ENCODE measurements at places on chromosomes 1 and 21.
A peak's percentile ranks its signal among the peaks of the same experiment; 100 is the strongest.

- no peak for DNase-seq
Measured at GRCh38 chr1:74434321-74434720, 78.1 kb downstream of the LRRC53 start.

GRCh38 chr1:70188522-70188921, 16.9 kb downstream of the LRRC40 start:
- DNase-seq, result no peak

DNA sequence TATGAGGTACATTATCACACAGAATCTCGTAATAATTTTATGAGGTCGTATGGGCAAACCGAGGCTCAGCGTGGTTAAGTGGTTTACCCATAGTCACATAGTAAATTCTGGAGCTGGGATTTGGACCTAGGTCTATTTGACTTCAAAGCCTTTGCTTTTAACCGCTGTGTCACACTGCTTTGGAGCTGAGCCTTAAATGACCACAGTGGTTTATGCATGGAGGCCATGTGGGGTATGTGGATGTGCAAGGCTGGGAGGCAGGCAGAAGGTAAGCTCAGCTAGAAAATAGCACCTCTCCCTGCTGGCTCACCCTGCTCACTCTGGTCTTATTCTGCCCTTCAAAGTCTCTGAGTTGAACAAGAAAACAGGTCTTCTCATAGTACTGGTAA, 269.5 kb downstream of the TRABD2B start:
- no peak for DNase-seq

DNA sequence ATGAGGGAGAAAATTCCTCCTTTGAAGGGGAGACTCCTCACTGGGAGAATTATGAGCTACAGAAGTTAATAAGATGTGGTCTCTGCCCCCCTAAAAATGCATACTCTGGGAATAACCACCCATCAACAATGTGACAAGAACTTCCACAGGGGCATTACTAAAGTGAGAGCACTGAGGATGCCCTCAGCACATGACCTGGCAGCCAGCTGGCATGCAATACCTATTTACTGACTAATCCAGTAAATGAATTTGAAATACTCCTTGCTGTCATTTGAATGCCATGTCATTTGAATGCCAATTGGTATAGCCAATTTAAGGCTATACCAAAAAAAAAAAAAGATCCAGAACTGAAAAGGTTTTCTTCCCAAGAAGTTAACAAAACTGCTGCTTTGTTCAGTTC, 30.8 kb downstream of the PLPP3 start:
- no peak for DNase-seq

GRCh38 chr1:89598450-89599331, 34.2 kb upstream of the LRRC8C start:
- DNase-seq, result no peak

- no peak for DNase-seq
Measured at GRCh38 chr1:9107136-9107535, 21.8 kb downstream of the GPR157 start.

DNA sequence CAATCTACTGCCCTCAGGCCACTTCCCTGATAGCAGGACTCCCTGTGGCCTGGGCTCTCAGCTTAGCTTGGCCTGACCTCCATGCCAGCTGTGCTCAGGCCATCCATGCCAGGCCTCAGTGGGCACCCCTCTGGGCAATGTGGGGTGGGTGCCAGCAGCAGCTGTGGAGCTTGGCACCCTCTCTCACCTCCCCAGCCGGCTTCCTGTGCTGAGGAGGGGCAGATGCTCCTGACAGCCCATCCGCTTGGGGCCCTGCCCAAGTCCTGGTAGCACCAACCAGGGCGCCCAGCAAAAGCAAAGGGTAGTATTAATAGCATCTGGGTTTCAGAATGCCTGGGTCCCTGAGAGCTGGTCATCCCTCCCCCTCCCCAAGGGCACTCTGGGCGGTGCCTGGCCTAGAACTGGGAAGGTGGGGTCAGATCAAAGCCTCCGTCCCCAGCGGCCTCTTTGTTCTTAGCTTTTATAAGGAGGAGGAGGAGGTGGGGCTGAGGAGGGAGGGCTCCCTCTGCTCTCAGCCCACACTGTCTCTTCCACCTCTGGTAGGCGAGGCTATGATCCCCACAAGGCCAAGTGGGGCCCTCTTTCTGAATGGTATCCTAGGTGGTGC, 6.1 kb downstream of the EFNA4 start:
- no peak for DNase-seq

- no peak for DNase-seq
Measured at GRCh38 chr1:18320051-18320450, 160.7 kb upstream of the KLHDC7A start.

- DNase-seq, result no peak
Measured at GRCh38 chr1:81155131-81155530, 645.6 kb upstream of the ADGRL2 start.

DNA sequence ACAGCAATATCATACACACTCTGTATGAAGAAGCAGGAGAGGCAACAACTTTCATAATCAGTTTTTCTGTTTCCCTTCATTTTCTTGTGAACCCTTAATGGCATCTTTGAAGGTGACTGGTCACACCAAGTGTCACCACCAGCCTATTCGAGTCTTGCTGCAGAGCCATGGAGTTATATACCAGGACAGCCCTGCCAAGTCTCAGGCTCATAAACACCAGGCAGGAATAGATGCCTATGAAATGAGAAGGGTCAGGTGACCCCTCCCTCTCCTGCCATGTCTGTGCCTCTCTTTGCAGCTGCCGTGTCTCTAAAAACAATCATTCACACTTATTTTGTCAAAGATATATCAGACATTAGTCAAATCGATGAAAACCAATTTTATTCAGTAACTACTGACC, 28.0 kb downstream of the NECAP2 start:
- DNase-seq, result no peak

DNA sequence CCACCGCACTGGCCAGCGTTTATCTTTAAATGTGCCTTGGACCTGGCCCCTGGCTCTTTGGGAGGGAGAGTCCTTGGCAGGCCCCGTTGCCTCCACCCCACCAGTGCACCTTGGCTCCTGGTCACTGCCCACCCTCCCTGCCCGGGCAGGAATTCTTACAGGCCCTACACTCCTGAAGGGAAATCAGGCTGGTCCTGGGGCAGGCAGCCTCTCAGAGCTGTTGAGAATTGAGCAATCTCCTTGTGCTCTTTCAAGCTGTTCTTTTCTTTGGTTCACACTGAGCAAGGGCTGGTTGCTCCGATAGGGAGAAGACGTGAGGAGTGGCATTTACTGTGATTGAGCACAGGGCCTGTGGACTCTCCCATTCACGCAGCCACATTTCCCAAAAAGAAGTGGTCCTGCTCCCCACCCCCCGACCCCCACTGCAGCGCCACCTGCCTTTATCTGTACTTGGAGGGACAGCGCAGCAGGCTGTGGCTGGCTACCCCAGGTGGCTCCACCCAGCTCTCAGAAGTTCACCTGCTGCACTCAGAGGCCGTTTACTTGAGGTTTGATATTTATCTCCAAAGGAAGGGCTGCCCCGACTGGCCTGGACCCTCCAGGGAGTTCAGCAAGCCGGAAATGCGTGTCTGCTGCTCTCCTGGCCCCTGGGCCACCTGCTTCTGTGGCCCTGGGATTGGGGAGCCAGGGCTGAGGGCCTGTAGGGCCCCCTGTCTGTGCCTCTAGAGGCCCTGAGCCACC, 47.8 kb downstream of the SKI start:
- no peak for DNase-seq

DNA sequence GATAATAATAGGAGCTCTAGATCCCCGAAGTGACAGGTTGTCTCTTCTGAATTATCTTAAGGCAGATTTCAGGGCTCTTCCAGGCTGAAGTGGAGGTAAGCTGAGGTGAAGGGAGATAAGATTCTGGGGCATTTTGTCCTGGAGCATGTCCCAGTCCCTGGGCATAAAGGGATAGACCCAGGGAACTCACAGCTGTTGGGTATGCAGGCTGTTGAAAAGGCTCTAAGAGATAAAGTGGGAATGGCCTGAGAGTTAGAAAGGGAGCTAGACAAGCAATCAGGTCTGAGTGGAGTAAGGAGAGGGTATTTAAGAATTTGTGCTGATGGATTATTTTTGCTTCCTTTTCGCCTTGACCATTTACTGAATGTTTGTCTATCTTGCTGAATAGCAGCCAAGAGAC, 123.7 kb downstream of the NOS1AP start:
- no peak for DNase-seq

- DNase-seq, result no peak
Measured at GRCh38 chr1:212485913-212486618, 53.3 kb downstream of the NENF start.

DNA sequence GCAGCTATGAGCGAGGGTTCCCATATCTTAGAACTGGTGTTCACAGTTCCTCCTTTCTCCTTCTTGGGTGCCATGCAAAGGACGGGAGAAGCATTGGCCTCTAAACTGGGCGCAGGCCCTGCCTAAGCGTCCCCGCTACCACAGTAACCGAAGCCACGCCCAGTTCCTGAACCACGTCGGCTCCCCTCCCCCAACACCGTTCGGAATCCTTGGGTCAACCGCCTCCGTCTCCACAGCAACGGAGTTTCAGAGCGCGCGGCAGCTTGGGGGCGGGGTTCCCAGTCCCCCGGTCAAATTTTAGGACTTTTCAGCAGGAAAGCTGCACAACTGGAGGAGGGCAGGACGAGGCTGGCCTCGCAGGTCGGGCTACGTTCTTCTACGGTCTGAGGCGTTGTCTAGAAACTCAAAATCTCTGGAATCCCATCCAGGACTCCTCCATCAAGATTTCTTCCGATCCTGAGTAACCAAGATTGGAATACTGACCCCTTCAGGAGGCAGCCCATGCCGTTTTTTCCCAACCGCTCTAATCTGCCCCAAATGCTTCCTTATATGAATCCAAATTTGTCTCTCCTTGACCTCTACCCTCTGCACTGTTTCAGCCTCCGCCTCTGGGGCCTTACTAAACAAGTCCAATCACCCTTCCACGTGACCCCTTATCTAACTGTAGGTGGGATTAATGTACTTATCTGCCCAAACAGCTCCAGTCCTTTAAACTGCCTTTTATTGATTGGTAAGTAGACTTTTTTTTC, at the start of gene SPAG17:
Gene SPAG17 (minus strand): TSS at position 145 of the 749 bp plus-strand sequence. CDS start 71 bp downstream, at position 74.
- DNase-seq, result no peak

DNA sequence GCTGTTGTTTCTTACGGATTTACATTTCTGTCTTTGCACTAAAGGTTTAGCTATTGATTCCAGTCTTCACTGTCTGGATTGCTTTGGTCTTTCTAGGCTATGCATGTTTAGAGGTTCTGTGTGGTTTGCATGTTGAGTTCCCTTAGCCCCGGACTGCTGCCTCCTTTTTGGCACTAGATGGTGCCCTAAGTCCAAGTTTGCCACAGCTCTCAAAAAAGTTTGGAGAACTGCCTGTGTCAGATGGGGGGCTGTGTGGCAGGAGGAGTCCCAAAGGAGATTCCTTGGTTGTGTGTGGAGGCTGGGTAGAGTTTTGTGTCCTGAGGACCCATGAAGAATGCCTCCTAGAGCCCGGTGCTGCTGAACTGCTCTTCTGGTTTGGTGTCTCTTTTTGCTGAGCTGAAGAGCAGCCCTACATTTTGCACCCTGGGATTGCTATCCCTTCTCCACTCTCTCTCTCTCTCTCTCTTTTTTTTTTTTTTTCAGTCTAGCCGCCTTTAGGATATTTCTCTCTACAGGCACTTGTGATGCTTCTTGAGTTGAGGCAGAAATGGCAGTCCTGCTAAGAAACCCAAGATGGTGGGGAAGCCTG, 74.4 kb downstream of the PTGS2 start:
- DNase-seq, result no peak

- DNase-seq, result no peak
Measured at GRCh38 chr1:166972826-166973225, 2.5 kb downstream of the ILDR2 start.

DNA sequence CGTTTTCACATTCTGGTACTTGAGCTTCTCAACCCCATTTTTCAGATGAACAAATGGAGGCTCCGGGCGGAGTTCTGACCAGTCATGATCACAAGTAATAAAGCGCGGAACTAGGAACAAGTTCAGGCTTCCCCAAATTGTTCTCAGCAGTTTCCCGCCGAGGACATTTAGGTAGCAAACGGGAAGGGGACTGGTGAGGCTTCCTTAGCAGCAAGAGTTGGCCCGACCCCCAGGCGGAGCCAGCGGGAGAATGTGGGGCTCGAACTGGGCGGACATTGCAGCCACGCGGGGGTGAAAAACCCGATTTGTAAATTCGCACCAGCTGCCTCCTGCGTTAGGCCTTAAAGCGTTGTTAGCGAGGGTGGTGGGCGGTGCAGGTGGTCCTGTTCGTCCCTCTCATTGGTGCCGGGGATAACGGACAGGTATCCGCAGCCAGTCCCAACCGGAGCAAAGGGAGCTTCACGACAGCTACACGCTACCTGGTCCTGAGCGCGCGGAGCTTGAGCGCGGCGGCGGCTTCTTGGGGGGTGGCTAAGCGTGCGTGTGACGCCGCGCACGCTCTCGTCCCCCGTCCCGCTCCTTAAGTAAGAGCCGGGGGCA, 15.3 kb downstream of the SEMA6C start:
- peak; percentile 83 for DNase-seq

DNA sequence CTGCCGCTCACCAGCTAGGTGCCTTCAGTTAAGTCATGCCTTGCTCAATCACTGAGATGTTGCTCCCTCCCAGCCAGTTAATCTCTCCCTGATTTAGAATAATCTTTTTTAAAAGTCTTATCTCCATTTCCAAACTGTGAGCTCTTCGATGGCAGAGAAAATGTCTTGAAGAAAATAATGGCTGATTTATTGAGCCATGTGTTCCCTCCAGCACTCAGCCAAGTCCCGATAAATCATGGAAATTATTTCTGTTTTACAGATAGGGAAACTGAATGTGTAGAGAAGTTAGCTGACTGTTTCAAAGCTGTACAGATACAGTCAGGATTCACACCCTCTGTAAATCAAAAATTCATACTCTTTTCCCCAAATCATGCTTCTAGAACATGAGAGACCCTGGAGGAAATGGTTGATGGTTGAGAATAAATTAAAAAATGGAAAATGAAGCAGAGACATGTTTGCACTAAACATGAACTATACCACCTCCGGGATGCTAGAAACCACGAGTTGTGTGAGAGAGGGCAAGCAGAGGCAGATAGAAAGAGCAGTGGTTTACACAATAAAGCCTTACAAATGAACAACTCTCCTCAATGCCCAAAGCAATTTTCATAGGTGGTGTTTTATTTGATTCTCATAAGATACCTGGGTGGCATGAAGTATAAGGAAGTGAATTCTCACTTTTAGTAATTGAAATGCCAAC, 376.4 kb downstream of the PLPP3 start:
- DNase-seq, result no peak

DNA sequence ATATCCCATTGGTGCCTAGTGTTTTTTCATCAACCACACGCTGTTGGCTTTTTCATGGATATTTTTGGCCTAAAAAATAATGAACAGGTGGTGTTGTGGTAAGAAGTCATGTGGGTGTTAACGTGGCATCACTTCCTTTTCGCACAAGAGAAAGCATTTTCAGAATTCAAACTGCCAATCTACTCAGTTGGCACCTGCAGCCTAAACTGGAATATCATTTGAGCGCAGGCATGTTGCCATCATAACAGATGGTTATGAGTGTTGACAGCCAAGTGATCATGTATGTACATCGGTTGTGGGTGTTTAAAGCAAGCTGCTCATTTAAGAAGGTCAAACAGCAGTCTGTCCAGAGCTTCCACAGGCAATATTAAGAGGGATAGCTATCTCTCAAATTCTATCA, 1963.0 kb downstream of the NCAM2 start:
- no peak for DNase-seq

DNA sequence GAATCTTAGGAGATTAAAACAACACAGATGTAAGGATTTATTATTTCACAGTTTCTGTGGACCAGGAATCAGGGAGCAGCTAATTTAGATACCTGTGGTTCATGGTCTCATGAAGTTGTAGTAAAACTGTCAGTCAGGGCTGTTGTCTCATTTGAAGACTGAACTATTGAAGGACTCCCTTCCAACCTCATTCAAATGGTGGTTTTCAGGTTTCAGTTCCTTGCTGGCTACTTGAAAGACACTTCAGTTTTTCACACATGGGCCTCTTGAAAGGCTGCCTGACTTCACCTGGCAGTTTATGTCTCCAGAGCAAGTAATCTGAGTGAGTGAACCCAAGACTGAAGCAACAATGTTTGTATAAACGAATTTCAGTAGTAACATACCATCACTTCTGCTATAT, 915.9 kb downstream of the PLA2G4A start:
- DNase-seq, result no peak

Measured in stimulated activated CD4-positive, alpha-beta T cell treated with anti-CD3 and anti-CD28 coated beads, Interleukin-4, amount 100 ng/mL, for 48 hours (primary cell).